ENCODE measurements at places on chromosomes 5 and 9.

- DNase-seq: no peak
These were observed 92.1 kb downstream of the CAVIN4 start for GRCh38 chr9:100669968-100670367.

DNA sequence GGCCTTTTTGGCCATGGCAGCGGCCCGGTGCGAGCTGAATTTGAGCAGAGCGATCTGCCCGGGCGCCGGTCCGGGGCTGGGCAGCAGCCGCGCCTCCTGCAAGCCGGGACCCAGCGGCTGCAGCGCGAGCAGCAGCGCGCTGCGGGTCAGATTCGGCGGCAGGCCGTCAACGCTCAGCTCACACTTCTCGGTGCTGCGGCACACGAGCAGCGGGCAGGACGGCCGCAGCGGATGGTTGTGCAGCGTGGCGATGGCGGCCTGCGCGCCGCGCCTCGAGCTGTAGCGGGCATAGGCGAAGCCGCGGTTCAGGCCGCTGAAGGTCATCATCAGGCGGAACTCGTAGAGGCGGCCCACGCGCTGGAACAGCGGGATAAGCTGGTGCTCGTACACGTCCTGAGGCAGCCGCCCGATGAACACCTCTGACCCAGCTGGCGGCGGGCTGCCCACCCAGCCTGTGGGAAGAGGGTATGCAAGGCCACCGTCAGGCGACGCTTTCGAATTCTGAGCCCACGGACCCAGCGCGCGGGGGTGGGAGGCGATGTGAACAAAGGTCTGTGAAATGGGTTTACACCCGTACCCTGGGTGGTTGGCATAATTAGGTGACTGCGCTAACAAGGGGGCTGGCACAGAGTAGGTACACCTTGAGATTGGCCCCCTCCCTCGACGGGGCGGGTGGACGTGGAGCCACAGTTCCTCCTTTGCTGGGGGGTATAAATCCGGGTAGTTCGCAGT lies 755 bp downstream of the DND1 start:
- no peak for DNase-seq

DNA sequence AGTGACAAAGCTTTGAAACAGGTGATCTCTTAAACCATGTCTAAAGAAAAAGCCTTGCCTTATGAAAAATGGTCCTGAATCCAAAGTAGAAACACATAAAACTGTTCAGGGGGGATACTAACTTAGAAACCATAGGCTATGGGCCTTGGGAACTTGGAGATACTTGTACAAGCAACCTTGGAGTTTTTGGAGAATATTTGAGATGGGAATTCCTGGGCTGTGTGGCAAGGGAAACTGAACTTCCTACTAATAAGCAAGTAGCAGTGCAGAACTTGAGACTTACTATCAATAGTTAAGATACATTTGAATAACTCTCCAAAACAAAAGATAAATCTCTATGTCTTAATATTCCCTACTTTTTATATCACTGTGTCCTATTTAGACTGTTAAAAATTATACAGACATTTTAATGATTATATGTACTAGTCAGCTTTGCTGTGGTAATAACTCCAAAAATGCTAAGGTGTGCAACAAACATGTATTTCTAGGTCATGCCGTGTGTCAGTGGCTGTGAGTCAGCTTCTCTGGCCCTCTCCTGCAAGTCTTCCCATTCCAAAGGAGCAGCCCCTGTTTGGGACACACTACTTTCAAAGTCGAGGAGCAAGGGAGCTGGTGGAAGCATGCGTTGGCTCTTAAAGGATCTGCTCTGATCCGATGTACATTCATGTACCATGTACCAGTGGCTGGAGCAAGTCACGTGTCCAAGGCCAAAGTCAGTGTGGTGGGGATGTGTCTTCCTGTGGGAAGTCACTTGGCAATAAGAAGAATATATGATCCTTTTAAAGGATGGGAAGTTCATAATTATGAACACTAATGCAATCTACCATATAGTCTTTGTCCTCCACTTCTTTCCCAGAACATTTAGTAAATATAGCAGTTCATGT lies 39.6 kb downstream of the SNX30 start:
- DNase-seq: no peak

DNA sequence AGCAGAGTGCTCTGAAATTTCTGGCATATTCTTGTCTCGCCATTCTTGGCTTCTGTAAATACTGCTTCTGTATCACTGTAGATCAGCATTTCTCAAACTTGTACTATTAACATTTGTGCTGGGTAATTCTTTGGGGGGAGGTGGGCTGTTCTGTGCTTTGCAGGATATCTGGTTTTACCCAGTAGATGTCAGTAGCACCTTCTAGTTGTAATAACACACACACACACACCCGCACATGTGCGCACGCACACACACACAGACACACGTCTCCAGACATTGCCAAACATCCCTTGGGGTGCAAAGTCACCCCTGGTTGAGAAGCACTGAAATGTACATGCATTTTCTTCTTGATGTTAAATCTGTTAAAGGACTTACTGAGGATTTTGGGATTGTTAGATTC lies 304.1 kb downstream of the MAT2B start:
- no peak for DNase-seq

DNA sequence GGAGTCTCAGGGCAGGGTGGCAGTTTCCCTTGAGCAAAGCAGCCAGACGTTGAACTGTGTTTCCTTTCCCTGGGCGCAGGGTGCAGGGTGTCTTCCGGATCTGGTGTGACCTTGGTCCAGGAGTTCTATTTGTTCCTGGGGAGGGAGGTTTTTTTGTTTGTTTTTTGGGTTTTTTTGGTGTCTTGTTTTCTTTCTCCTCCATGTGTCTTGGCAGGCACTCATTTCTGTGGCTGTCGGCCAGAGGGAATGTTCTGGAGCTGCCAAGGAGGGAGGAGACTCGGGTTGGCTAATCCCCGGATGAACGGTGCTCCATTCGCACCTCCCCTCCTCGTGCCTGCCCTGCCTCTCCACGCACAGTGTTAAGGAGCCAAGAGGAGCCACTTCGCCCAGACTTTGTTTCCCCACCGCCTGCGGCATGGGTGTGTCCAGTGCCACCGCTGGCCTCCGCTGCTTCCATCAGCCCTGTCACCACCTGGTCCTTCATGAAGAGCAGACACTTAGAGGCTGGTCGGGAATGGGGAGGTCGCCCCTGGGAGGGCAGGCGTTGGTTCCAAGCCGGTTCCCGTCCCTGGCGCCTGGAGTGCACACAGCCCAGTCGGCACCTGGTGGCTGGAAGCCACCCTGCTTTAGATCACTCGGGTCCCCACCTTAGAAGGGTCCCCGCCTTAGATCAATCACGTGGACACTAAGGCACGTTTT lies 3.5 kb upstream of the PHYHD1 start:
- DNase-seq: no peak

- no peak for DNase-seq
These were observed 216.2 kb upstream of the ACTBL2 start for GRCh38 chr5:57698802-57699201.

GRCh38 chr5:54997081-54997480 lies 11.7 kb upstream of the ESM1 start:
- DNase-seq: no peak

DNA sequence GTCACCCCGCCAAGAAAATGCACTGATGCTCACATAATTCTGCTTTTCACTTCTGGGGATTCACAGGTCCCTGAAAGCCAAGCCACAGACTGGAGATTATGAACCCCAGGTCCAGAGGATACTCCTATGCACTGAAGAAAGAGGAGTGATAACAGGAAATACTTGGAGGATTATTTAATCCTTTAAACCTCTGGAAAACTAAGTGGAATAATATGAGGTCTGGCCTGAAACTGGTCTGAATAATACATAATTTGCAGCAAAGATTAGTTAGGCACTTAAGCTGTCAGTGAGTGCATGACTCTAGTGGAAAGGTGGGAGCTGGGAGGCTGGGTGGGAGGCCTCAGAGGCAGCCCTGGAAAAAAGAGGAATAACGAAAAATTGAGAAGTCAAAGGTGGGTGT lies 45.7 kb downstream of the MARCHF3 start:
- DNase-seq: no peak

DNA sequence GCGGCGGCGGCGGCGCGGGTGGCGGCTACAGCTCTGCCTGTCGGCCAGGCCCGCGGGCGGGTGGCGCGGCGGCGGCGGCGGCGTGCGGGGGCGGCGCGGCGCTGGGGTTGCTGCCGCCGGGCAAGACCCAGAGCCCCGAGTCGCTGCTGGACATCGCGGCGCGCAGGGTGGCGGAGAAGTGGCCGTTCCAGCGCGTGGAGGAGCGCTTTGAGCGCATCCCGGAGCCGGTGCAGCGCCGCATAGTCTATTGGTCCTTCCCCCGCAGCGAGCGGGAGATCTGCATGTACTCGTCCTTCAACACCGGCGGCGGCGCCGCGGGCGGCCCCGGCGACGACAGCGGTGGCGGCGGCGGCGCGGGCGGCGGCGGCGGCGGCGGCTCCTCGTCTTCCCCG lies 296 bp downstream of the ZSWIM6 start:
- peak; percentile 23 for DNase-seq

- DNase-seq: no peak
These were observed 72.9 kb downstream of the ARHGEF37 start for GRCh38 chr5:149654231-149654630.

DNA sequence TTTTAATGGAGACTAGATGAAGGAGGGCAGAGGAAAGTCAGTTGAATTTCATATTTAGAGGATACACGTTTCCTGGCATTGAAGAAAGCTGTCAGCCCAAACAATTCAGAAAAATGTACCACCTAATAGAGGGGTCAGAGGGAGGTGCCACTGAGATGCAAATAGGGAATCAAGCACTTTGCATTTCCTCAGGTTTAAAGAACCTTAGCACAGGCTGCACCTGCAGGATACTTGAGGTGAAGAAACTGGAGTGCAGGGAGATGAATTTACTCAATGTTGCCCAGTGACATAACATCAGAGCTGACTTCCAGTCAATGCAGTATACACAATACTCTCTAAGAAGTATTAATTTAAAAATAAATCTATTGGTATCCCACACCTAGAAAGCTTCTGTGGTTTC lies 67.0 kb upstream of the MAST4 start:
- no peak for DNase-seq

DNA sequence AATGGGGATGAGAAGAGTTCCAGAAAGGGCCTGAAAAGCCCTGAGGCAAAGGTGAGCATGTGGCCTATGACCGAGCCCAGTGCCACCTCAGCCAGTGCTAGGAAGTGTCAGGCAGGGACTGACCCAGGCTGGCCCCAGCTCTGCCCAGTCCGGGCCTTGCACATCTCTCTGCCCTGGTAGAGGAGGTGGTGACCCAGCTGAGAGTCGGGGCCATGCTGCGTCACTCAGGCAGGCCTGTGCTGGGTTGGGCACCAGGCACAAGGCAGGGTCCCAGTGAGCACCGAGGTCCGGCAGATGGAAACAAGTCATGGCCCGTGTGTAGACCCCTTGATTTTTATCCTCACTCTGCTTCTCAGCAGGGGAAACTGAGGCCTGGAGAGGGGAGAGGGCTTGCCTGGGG lies 729 bp downstream of the CDHR2 start:
- no peak for DNase-seq

- DNase-seq: peak; percentile 22
These were observed 530 bp downstream of the UCK1 start for GRCh38 chr9:131530546-131530919.

GRCh38 chr5:97531549-97531948 lies 348.5 kb upstream of the RIOK2 start:
- no peak for DNase-seq

- peak; percentile 39 for DNase-seq
These were observed 18.0 kb downstream of the MTRR start for GRCh38 chr5:7886849-7887475.

- no peak for DNase-seq
These were observed 15.8 kb downstream of the CLPTM1L start for GRCh38 chr5:1329111-1329579.

- no peak for DNase-seq
These were observed 122.2 kb downstream of the CRB2 start for GRCh38 chr9:123478160-123478559.

DNA sequence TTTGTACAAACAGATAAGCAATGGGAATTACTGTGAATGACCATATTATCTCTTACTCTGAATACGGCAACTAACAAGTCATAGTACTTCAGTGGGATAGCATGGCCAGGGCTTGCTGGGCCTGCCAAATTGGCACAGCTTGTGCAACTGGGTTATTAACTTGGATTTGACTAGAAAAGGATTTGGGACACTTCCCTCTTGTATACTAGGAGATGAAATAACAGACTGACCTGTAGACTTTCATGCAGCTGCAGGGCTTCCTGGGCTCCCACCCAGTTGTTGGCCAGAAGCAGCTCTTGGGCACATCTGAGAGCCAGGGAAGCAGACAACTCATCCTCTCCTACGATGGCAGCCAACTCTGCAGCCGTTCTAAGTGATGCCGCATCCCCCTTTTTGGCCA lies 39.8 kb downstream of the CNOT8 start:
- DNase-seq: no peak

GRCh38 chr9:69371001-69371400 lies 46.0 kb downstream of the ENTREP1 start:
- DNase-seq: no peak

DNA sequence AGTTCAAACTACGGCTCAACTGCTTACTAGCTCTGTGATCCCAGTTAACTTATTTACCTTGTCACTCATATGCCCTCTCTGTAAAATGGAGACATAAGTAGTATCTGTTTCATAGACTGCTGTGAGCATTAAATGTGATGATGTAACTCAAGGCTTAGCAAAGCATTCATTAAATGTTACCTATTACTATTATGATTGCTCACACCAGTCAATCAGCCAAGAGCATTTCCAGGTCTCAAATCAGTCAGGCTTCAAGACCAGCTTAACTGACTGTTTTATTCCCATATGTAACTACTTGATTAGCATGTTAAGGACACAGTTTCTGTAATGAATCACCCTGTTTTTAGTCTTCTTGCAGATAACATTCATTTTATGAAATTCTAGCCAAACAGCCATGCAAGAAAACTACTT lies 413.3 kb downstream of the MLLT3 start:
- peak; percentile 86 for DNase-seq

DNA sequence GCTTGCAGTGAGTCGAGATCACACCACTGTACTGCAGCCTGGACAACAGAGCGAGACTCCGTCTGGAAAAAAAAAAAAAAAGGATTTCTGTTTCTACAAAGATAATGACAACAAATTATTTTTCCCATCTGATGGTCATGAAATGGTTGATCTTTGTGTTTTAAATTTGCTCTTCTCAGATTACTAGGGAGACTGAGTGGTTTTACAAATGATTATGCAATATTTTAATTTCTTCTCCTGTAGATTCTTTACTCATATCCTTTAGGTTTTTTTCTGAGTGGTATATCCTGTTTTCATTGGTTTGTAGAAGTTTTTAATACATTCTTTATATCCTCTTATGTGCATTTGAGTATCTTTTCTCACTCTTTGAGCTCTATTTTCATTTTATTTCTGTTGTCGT lies 20.6 kb upstream of the AUH start:
- DNase-seq: no peak

GRCh38 chr9:16315720-16316119 lies 554.8 kb downstream of the BNC2 start:
- no peak for DNase-seq

- DNase-seq: no peak
These were observed 135.3 kb upstream of the RPS23 start for GRCh38 chr5:82413302-82414040.

DNA sequence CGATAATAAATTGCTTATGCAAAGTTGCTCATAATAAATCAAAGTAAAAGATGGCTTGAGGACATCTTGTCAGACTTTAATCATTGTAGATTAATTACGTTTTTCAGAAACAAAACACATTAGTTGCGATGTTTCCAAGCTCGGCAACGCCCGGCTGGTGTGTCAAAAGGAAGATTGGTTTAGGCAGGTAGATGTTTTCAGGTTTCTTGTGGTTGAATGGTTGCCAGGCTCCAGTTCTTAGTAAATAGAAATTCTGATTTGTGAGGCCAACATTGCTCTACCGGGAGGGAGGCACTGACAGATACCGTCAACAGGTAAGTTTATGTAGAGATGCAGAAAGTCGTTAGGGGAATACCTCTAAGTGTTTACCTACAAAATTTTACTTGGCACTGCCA lies 280.3 kb downstream of the NPR3 start:
- no peak for DNase-seq

All from activated CD4-positive, alpha-beta T cell treated with anti-CD3 and anti-CD28 coated beads, Interleukin-10, Interleukin-2, amounts not matched to agents 100 ng/mL and 50 ng/mL, durations not matched to agents 16 hours and 8 hours (primary cell).